Stimulated activated CD4-positive, alpha-beta T cell treated with anti-CD3 and anti-CD28 coated beads, Interleukin-1b, Interleukin-23, amount 100 ng/mL, for 48 hours (primary cell): ENCODE measurements at places on chromosomes 6 and 20.

DNA sequence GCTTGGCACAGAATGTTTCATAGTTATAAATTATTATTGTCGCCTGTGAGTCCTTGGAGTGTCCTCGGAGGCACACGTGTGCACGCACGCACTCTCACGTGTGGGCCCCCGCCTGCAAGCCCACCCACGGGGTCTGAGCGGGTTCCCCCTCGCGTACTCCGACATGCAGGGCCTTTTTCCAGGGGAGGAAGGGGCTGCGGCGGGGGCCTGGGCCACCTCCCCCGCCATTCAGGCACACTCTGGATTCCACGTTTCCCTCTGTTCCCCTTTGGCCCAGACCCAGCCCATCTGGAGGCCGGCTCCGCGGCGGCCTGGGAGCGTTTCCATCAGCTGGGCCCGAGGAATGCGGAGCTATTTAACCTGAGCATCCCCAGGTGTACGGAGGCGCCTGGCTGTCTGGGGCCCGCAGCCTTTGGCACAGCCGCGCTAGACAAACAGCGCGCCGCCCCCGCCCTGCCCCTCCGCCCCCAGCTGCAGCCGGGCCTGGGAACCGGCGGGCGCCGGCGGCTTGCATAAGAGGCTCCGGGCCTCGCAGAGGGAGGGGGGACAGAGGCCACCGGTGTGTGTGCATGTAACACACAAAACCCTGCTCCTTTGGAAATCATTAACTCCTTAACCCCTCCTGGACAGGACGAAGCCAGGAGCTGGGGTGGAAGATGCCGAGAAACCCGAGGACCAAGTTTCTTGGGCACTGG is 3.3 kb downstream of the ID1 start:
- DNase-seq, result no peak

DNA sequence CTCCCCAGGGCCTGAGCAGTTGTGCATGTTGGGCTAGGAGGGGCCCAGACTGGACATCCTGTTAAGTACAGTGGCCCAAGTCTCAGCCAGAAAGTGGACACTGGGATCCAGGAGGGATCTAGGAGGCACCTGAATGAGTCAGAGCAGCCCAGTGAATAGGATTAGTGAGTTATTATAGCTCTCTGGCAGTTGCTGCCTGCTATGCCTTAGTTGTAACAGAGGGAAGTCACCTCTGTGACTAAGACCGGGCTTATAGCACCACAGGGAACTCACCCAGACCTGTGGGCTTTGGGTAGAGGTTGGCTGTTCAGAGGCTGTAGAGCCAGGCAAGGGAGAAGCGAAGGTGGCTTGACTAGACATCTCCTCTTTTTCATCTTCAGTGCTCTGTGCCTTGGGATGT is 39.0 kb upstream of the AAR2 start:
- no peak for DNase-seq

GRCh38 chr6:167571550-167571949 is 246.7 kb downstream of the TTLL2 start:
- no peak for DNase-seq

GRCh38 chr6:18513253-18513798 is 126.2 kb downstream of the RNF144B start:
- no peak for DNase-seq

DNA sequence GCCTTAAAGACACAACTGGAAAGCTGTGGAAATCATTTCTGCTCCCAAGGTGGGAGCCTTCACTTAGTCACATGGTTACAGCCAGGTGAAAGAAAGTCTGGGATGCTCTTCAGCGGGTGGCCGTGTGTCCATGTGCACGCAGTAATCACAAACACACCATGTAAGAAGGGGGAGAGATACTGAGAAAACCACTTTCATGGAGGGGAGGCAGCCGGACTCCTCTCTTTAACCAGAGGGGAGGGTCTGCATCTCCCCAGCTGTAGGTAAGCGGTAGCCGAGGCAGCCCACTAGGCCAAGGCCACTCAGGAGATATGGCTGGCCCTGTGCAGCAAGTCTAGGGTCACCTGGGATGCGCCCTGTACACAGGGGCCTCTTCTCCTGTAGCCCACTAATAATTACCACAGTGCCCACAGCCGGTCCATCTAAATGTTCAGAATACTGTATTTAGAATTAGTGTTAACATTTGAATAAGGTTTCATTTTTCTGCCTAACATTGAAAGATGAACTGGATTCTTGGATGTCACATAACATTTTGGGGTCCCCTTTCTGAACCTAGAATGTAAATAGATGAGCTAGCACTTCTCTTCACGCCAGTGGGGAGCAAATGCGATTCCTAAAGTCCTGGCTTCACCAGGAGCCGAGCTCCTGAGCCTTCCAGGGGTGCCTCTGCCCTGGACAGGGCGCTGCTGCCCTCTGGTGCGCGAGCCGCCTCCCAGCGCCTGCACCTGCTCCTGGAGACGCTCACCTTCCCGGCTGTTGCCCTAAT is 15.9 kb downstream of the GPR31 start:
- peak; percentile 27 for DNase-seq

DNA sequence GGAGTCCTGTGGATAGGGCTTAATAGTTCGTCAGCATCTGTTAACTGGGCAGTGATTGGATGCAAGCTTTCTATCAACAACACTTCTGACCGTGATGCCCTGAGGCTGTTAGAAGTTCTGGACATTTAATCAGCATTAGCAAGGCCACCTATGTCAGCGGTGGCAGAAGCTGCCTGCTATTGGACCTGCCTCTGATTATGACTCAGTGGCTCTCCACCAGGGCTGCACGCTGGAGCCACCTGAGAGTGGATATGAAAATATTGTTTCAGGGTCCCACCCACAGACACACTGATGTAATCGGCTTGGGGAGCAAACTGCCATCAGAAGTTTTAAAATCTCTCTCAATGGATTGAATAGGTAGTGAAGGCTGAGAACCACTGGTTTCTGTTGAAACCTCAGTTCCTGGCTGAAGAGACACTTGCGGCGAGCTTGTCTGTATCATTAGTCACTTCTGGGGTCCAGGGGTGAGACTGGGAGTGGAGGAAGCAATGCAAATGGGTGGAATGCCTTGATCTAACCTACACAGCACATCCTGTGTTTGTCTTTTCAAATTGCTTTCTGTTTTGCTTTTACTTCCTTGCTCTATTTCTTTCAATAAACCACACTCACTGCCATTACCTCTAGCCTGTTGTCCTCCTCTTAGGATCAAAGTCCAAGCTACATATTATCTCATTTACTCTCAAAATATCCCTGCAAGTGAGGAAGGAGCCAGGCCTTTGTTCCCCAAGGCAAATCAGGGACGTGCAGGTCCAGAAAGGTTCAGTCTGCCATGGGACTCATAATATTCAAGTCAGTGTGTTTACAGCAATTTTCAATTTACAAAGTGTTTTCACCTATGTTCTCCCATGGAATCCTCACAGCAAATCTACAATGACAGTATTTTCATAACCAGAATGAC is 4.2 kb downstream of the CLIC5 start:
- DNase-seq, result peak; percentile 68

DNA sequence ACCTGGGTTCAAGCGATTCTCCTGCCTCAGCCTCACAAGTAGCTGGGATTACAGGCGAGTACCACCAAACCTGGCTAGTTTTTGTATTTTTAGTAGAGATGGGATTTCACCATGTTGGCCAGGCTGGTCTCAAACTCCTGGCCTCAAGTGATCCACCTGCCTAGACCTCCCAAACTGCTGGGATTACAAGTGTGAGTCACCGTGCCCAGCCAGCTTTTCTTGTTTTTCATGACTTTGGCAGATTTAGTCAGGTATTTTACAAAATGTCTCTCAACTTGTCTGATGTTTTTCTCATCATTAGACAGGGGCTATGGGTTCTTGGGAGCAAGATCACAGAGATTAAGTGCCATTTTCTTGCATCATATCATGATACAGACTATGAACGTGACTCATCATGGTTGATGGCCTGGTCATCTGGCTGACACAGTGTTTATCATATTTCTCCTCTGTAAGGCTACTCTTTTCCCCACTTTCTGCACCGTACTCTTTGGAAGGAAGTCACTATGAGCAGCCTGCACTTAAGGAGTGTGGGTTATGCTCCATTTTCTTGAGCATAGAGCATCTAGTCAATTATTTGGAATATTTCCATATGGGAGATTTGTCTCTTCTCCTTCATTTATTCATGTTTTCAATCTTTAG is 67.8 kb downstream of the RNF182 start:
- DNase-seq, result no peak

DNA sequence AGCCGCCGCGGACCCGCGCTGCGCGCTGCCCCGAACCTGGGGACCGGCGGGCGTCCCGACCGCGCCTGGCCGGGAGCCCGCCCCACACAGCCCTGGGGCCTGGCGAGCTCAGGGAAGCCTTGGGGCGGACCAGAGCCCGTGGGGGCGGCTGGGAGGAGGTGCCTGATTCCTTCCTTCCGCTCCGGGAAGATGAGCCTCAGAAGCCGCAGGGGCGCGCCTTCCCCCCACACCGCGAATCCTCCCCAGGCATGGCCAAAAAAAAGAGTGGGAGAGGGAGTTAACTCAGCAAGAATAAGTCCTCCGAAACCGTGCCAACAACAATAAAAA is at the start of gene CBLN4:
Gene CBLN4, minus strand, starts transcription at position 131 of the 327 bp plus-strand sequence. CDS start 1,348 bp downstream, outside the sequence.
- no peak for DNase-seq

DNA sequence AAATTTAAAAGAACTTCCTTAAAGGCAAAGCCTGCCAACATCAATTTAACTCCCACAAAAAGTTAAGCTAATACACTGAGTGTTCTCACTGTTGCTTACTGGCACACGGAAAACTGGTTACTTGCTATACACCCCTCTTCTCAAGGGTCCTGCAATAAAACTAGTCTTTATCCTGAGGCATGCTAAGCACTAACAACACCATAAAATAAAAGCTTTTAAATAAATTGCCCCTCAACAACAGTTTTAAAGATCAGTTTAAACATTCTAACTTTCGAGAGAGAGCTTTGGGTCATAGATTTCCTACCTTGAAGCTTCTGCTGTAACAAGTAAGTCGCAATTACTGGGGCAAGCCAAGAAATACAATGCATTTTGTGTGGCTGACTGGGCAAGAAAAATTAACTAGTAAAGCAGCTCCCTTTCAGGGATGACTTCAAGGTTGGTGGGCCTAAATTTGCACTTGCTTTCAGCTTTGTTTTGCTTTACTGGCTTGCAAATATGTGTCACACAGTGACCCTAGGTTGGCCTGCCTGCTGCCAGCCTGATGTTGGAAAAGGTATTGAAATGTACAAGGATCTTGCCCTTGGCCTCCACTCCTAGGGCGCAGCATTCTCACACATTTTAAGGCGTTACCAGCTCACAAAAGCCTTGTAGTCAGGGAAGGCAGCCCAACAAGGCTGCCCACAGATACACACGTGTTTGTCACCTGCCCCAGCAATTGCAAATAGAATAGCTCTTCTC is 4.0 kb upstream of the HEY2 start:
- DNase-seq, result no peak

- DNase-seq, result no peak
These were observed 802.0 kb downstream of the C6orf118 start for GRCh38 chr6:164507206-164507940.

- no peak for DNase-seq
These were observed 242.3 kb upstream of the PREP start for GRCh38 chr6:105645156-105645555.

- DNase-seq, result no peak
These were observed 73.0 kb downstream of the KCNB1 start for GRCh38 chr20:49409302-49409974.

- DNase-seq, result no peak
These were observed 118.8 kb downstream of the COL19A1 start for GRCh38 chr6:69985180-69985579.

GRCh38 chr20:31485450-31486339 is 10.6 kb downstream of the REM1 start:
- DNase-seq, result no peak

- DNase-seq, result no peak
These were observed 11.3 kb upstream of the MYT1 start for GRCh38 chr20:64152906-64153305.

DNA sequence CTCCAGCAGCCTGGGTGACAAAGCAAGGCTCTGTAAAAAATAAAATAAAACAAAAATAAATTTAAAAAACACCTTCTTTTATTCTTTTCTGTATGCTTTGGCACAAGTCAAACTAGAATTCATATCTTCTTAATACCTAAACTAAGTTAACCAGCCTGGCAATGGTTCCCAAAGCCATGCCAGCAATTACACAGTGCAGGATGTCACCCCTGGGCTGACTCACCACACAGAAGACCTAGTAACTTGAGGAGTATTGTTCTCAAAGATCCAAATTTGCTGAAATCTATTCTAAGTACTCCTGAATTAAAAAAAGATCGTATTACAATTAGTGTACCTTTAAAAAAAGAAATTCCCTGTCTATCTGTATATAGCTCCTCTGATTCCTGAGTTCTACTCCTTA is 162.7 kb upstream of the SGK1 start:
- DNase-seq, result no peak

GRCh38 chr20:11045412-11046175 is 371.8 kb upstream of the JAG1 start:
- no peak for DNase-seq

DNA sequence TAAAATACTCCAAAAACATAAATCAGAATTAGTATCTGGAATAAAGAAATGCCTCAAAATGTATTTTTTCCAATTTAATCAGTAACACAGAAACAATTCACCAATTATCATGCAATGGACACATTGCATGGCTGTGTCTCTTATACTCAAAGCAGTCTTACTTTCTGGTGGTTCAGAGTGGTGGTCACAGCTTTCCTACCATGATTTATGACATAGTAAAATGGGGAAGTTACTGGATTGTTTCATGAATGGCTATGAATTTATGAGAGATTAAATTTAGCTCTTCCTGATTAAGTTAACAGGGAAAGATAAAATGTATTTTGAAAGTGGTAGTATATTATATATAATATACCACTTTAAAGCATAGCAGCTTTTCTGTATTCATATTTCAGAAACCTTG is 331.5 kb upstream of the MAP3K7 start:
- DNase-seq, result no peak

DNA sequence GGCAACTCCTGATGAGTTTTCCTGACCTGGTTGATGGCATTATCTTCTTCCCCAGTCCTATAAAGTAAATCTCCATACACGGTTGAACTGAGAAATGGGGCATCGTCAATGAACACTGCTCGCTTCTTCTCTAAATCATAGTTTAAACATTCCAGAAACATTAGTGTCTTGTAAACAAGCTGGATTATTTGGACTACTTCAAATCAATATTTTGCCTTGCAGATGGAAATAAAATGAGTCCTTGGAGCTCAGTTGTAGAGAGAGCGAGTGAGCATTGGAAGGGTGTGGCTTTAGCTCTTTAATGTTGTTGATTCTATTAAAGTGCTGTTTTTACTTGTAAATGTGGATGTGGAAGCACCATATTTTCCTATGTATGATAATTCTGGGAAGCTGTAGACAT is 18.4 kb downstream of the C6orf89 start:
- DNase-seq, result no peak
